NCI-H446 treated with DMSO at 0.1 percent for 48 hours (cell line): ENCODE measurements at places on chromosomes 5 and 9.

- DNase-seq: no peak
Observed at GRCh38 chr9:70600506-70600905, 186.0 kb upstream of the KLF9 start.

GRCh38 chr9:38318759-38319495, 73.6 kb upstream of the ALDH1B1 start:
- DNase-seq: no peak

GRCh38 chr5:66239034-66239433, 94.9 kb downstream of the SREK1 start:
- DNase-seq: no peak

DNA sequence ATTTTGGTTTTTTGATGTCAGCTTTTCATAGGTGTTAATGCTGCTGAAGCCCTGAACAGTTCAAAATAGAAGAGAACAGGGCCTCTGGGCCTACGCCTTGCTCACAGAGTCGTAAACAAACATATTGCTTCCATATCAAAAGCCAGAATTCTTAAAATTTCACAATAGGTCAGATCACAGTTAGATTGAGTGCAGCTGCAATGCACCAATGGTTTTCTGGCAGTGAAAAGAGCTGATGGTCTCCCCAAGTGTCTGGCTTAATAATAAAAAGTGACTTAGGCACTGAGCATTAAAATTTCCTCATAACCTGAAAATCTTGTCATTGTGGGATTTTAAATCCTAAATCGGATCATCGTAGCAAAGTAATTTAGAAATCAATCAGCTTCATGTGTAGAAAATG, 493.0 kb downstream of the CAAP1 start:
- no peak for DNase-seq

- no peak for DNase-seq
Observed at GRCh38 chr5:88390096-88390441, 121.4 kb upstream of the TMEM161B start.

GRCh38 chr5:15606197-15606596, 106.2 kb downstream of the FBXL7 start:
- DNase-seq: no peak

DNA sequence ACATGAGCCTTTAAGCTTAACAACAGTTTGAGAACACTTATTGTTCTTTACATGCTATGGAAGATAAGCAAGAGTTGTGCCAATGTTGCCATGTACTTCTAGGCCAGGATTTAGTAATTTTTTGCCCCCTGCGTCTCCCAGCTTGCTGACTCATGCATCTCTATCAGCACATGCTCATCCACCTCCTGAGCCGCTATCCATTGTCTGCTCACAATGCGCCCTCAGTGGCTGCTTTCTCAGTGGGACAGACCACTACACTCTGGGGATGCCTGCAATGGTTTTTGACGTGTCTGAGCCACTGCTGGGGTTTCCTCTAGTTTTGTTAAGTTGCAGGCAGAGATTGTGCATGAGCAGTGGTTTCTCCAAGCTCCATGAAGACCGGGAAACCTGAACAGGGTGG, 50.9 kb upstream of the PHF2 start:
- no peak for DNase-seq

GRCh38 chr9:114069476-114070187, 8.5 kb downstream of the AMBP start:
- DNase-seq: no peak

- DNase-seq: no peak
Observed at GRCh38 chr9:36961561-36962325, 72.3 kb downstream of the PAX5 start.

DNA sequence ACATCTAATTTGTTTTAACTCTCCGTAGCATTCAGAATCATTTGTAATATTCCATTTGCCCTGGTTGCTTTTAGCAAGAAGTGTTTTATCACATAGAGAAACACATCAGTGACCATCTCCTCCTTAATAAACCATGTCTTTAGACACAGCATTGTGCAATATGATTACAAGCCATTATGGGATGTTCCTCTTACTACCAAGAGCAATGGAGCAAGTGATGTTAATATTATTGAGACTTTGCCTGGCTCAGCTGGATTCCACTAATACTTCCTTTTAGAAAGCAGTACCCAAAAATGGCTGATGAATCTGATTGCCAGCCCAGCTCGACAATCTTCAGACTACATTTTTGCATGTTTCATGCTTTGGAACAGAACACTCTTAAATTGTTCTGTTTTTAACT, 364.2 kb downstream of the OSTF1 start:
- DNase-seq: no peak

- no peak for DNase-seq
Observed at GRCh38 chr5:36457511-36458270, 148.7 kb upstream of the SLC1A3 start.

GRCh38 chr5:166746506-166746905, 1544.9 kb upstream of the WWC1 start:
- DNase-seq: no peak

- DNase-seq: no peak
Observed at GRCh38 chr9:124512806-124513204, 5.6 kb upstream of the NR5A1 start.
